NCI-H345 (cell line): ENCODE measurements at places on chromosomes 4 and X.
A peak's percentile ranks its signal among the peaks of the same experiment; 100 is the strongest.

GRCh38 chrX:147749308-147749707 lies 162.4 kb upstream of the FMR1 start:
- DNase-seq = no peak

GRCh38 chr4:99221980-99222379 lies 2.9 kb upstream of the ADH6 start:
- no peak for DNase-seq

DNA sequence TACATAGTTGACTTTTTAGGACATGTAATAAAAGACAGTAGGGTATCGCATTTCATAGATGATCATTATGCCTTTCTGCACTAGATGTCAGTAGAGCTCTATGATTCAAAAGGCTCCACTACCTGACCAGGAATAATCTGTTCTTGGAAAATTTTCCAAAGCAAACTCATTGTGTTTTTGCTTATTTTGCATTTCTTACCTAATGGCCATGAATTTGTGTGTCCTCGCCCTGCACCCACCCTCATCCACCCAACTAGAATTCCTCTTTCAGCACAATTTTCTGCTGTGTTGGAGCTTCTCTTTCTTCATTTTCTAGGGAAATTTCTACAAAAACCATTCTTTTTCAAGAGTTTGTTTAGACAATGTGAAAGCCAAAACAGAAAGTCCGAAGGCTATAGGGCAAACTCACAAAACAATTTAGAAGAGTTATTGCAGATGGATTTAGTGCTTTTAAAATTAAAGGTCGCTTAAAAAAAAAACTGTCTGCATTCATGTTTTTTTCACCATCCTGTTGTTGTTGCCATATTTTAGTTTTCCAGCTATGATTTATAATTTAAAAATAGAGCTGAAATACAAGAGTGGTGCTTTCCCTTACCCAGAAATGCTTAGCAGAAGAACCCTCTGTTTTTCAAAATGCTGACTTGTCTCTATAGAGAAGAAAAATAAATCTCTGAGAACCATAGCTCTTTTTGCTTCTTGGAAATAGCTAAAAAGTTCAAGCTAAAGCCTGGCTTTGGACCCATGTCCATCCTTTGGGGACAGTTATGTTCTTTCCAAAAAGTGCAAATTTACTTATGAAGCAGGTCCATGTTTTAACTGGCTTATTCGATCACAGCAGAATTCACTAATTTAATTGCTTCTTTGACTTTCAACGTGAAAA lies 183.7 kb downstream of the SPATA18 start:
- DNase-seq = peak; percentile 64

DNA sequence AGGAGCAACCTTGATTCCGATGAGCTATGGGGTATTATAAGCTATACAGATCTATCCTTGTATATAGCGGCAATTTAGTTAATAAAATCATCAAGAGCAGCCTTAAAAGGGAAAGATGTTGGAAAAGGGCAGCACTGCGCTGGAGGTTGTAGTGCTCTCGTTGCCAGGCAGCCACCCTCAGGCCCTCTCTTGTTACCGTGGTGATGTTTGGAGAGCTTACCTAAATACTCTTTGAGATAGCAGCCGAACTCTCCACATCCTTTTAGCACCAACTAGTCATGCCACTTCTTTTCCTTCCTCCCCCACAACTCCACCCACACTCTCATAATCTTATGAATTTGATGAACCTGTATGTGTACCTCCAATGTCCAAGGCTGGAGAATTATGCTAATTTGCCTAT lies 3.8 kb upstream of the RADX start:
- DNase-seq = peak; percentile 36

DNA sequence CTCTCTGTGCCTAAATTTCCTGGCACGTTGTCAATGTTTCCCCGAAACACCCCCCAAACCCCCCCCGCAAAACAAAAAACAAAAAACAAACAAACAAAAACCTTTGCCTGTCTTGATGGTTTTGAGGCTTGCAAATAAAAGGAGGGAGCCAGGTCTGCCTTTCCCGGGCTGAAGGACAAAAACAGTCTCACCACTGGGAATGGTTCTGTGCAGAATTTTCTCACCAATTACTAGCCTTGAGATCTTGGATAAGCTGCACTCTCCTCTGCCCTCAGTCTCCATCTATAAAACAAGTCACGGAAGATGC lies 15.5 kb downstream of the NKX3-2 start:
- no peak for DNase-seq
